ENCODE measurements at places on chromosomes 2 and 18.

DNA sequence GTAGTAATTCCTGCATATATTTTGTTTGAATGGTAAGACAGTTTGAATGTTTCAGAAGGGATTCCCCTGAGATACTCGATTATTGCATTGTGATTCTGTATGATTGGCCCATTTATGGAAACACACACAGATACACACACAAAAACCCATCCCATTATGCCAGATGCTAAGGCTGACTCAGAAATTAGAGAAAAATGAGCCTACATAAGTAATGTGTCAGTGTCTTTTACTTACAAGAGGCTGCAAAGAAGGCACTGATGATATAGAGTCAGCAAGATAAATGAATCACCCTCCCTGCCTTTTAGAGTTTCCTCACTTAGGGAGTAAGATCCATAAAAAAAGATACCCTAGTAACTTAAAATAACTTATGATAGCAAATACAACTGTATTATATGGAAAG is 1481.1 kb upstream of the ACVR2A start:
- no peak for DNase-seq

GRCh38 chr2:239277401-239278085 is 123.3 kb downstream of the HDAC4 start:
- DNase-seq: no peak

DNA sequence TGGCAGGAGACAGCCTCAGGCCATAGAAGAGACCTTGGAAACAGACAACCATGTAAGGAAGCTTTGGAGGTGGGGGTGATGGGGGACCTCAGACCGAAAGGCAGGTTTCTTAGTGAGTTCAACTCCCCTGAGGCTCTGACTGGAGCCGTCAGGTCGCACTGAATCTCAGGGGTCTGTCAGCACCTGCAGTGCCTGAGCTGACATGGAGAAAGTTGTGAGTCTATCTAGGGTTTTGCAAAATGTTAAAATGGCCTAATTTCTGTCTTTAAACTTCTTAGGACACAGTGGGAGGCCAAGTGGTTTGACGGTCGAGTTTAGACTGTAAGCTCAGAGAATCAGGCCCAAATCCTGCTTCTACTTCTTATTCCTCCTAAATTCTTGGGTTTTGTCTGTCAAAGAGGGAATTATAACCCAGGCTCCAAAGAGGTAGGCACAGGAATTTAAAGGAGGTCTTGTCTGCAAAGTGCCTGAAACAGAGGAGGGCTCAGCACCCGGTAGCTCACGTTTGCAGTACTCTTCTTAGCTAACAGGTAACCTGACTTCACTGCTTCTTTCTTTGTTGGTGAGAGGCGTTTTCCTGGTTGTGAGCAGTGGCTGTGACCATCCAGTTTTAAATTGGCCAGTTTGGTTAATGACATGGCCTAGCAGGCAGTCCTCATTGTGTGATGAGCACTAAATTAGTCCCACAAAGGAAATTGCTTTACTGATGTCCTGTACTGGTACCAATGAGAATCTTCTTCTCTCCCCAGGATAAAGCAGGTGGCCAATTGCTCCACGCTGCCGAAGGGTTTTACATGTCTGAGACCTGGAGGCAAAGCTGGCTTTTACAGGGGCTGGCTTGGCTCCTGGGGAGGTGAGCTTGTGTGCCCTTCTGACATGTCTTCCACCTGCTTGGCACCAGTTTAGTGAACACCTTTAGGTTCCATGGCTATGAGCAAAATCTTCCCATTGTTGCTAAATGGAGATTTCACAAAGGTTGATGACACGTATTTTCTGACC is 95.7 kb downstream of the MYCN start:
- no peak for DNase-seq

- no peak for DNase-seq
Observed at GRCh38 chr18:47881752-47882455, 48.6 kb downstream of the SMAD2 start.

GRCh38 chr2:102621630-102622029 is 2.3 kb downstream of the SLC9A2 start:
- no peak for DNase-seq

- peak; percentile 44 for DNase-seq
Observed at GRCh38 chr2:209808521-209808920, 36.9 kb downstream of the UNC80 start.

DNA sequence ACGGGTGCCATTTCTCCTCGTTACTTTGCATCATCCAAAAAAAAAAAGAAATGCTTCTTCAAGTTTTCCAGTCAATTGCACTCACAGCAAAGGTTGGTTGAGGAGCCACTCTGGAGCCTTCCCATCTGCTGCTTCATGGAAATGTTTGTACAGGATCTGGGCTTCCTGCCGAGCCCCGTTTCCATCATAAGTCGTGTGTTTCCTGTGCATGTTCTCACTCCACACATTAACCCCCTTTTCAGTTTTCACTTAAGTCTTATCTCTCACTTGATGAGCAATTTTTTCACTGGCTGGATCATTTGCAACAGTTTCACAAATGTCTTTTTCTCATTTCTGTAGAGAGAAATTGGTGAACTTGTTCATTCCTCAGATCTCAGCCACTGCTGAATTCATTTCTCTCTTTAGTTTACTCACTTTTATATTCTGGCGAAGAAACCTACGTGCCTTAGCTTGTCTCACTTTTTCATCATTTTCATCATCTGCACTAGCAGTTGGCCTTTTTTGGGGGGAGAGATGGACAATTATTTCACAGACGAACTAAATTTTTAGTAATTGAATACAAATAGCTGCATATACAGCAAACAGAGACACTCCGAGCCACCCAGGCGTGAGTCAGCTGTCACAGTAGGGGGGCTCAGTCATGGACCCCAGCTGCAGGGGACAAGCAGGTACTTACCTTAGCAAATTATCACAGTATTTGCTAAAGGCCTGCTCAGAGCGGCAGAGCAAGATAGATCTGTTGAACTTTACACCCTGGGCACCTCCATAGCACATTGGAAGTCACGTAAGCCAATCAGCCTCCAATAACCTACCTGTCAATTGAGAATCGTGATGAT is 750.8 kb upstream of the ID2 start:
- peak; percentile 54 for DNase-seq

DNA sequence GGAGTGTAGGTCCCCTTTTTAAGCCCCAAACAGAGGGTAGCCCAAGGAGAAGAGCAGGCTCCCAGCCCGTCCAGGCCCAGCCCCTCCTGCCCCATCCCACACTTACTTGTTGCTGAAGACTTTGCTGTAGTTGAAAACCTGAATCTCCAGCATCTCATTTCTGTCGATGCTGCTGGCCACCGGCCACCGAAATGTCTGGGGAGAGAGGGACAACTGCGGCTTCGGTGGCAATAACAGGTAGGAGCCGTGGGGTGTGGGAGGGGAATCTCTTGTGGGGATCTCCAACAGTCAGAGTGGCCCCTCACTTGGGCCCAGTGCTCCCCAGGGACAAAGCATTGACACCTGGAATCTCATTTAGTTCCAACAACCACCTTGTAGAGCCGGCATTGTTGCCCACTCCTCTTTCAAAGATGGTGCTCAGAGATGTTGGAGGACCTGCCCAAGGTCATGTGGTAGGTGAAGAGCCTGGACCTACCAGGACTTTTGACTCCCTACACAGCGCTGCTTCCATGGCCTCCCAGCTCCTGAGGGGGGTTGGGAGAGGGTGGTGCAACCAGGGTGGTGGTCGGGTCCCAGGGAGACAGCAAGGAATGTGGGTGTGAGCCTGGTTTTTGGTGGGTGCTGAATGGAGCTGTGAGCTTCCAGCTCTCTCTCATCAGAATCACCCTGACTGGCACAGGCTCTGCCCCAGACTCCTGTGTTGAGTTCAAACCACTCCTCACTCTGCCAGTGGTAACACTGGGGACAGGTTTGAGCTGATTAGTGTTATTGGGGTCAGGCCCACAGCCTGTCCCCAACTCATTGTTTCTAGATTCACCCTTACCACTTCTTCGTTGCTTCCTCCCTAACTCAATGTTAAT is 50.0 kb upstream of the OTOF start:
- DNase-seq: no peak

DNA sequence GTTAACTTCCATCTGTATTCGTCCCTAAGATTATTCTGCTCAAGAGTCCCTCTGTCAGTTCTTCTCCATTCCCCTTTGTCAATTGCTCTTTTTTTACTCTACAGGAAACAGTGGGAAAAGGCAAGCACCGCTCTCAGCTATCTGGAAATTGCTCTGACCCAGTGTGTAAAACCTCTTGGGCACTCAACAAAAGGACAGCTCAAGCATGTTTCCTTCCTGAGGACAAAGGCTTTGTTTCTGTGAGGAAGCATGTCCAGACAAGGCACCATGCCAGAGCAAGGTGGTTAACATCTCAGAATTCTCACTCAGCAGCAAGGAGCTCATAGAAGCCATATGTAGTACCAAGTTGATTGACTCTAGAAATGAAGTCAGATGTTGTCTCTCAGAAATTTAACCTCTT is 735.6 kb downstream of the TSN start:
- no peak for DNase-seq

- DNase-seq: no peak
Observed at GRCh38 chr2:155363349-155363888, 664.9 kb downstream of the KCNJ3 start.

GRCh38 chr2:43201497-43201896 is 24.9 kb downstream of the ZFP36L2 start:
- DNase-seq: no peak

GRCh38 chr2:166084301-166084700 is 43.5 kb downstream of the SCN1A start:
- DNase-seq: no peak

- DNase-seq: no peak
Observed at GRCh38 chr2:235917506-235917905, 250.7 kb downstream of the GBX2 start.

GRCh38 chr2:1914541-1915165 is 170.3 kb upstream of the PXDN start:
- no peak for DNase-seq

DNA sequence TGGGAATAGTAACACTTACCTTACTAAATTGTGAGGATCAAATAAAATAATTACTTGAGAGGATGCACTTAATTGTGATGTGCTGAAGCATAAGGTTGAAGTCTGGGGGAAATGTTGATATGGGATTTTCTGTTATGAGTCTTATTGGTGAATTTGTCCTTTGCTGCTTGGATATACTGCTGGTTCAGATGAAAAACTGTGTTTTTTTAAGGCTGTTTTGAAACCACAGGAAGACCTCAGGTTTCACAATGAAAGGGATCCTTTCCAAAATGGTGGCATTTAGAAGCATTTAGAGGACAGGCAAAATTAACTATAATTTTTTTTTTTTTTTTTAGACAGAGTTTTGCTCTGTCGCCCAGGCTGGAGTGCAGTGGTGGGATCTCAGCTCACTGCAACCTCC is 34.9 kb downstream of the SPATS2L start:
- DNase-seq: no peak

GRCh38 chr18:26215247-26215970 is 10.8 kb upstream of the TAF4B start:
- peak; percentile 88 for DNase-seq

DNA sequence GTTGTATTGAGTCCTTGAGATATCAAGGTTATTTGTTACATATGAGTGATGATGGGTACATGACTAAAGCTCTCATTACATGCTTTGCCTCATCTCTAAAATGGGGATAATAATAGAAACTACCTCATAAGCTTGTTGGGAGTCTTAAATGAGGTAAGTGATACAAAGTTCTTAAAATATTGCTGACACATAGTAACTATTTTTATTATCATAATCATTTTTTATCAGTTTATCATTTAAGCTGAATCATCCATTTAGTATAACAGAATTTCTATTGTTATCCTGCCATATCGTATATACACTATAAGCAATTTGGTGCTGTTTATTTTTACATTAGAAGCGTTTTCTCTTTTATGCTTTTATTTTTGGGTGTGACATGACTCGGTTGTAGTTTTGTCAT is 871.1 kb downstream of the LRP1B start:
- no peak for DNase-seq

Measured in activated CD4-positive, alpha-beta T cell treated with anti-CD3 and anti-CD28 coated beads, Interleukin-2, amount 10 ng/mL, durations not matched to agents 24 days and 14 days (primary cell).